ENCODE measurements at places on chromosomes 6 and 20.

GRCh38 chr6:3315841-3316240 is 57.1 kb downstream of the PSMG4 start:
- DNase-seq: no peak

DNA sequence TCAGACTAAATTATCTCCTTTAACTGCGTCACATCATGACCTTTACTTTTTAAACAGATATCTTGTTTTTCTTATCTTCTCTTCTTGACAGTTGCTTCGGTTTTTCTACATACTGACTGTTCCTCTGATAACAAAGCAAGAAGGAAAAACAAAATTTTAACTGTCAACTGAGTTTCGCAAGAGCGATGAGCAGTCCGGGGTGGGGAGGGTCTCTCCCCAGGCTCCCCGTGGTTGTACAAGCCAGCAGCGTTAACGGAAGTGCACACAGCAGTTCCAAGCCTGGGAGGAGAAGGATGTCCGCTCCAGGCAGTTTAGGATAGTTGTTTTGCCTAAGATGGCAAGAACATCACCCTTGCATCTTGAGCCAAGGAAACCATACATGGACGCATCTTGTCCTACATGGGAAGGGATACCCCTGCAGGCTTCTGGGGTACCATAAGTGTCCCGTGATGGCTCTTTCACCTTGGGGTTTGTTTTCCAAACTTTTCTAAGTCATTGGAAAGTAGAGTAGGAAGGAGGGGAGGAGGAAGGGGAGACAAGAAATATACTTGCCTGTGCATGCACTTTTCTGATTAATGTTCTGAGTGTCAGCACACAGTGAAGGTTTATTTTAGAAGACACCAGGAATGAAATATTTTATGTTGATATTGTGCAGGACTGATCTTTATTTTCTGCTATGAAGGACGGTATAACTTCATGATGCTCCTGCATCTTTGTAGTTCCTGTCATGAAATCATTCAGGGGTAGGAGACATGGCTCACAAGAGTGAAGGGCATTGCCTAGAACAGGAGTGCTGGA is 20.8 kb downstream of the SLC24A3 start:
- no peak for DNase-seq

DNA sequence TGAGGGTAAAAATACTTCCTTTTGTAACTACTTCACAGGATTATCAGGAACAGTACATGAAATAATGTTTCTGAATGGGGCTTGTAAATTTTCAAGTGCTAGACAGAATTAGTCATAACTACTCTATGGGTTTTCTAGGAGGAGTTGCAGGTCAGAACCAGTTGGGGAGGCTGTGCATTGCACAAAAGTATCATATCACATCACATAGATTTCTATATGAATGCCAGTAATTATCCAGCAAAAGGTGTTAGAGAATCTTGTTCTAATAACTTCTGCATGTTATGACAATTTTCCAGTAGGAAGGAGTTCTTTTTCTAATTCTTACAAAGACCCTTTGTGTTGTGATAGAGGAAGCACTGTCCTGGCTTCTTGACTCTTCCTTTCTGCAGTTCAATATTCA is 551.6 kb downstream of the COL12A1 start:
- DNase-seq: no peak

- DNase-seq: peak; percentile 73
These were observed 29.9 kb upstream of the AGPAT4 start for GRCh38 chr6:161303628-161304340.

GRCh38 chr20:48858075-48858790 is 30.4 kb upstream of the PREX1 start:
- no peak for DNase-seq

- DNase-seq: no peak
These were observed 5.4 kb upstream of the SIRPB1 start for GRCh38 chr20:1625083-1625690.

DNA sequence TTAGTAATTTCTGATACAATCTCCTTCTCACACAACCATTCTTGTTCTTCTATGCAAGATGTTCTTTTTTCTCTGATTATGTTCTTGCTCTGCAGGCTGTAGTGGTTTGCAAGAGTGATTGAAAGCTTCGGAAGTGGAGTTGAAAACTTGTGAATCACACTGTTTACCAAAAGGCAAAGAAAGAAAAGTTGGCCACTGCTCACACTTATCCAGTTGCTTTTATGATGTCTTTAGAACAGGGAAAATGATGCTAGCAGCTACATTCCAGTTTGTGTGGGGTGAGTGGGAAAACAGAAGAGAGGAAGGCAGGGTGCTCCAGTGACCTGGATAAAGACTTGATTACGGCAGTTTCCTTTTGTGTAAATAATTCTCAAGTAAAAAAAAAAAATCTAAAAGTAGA is 583.3 kb downstream of the TENT5A start:
- no peak for DNase-seq

GRCh38 chr20:54510541-54511129 is 35.2 kb downstream of the DOK5 start:
- DNase-seq: no peak

- no peak for DNase-seq
These were observed 50.4 kb downstream of the JARID2 start for GRCh38 chr6:15296249-15296648.

DNA sequence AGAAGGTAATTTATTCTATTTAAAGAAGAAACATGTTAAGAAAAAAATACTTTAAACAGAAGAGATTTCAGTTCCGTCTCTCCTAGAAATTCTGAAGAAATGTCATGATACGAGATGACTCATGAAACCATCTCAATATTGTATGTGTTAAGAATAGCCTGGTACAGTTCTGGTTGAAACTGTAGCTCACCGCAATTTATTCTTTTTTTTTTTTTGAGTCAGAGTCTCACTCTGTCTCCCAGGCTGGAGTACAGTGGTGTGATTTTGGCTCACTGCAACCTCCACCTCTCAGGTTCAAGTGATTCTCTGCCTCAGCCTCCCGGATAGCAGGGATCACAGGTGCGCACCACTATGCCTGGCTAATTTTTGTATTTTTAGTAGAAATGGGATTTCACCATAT is 103.3 kb downstream of the ARHGAP18 start:
- DNase-seq: no peak

- DNase-seq: peak; percentile 72
These were observed 41.6 kb downstream of the C6orf15 start for GRCh38 chr6:31070711-31071197.

DNA sequence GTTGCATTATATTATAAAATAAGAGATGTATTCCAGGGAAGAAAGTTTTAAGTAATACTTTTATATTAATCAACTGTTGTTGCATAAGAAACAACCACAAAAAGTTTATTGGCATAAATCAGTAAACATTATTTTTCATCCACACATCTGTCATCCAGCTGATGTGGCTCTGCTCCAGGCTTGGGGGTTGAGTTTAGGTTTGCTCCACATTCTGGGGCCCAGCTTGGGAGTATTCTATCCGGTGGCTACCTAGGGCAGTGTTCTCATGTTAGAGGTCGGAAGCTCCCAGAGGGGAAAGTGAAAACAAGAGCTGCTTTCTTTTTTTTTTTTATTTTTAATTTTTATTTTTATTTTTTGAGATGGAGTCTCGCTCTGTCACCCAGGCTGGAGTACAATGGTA is 728.4 kb upstream of the FLRT3 start:
- DNase-seq: no peak

GRCh38 chr6:45704056-45704800 is 311.4 kb downstream of the CLIC5 start:
- no peak for DNase-seq

GRCh38 chr6:113971741-113972140 is 793 bp upstream of the HDAC2 start:
- no peak for DNase-seq

DNA sequence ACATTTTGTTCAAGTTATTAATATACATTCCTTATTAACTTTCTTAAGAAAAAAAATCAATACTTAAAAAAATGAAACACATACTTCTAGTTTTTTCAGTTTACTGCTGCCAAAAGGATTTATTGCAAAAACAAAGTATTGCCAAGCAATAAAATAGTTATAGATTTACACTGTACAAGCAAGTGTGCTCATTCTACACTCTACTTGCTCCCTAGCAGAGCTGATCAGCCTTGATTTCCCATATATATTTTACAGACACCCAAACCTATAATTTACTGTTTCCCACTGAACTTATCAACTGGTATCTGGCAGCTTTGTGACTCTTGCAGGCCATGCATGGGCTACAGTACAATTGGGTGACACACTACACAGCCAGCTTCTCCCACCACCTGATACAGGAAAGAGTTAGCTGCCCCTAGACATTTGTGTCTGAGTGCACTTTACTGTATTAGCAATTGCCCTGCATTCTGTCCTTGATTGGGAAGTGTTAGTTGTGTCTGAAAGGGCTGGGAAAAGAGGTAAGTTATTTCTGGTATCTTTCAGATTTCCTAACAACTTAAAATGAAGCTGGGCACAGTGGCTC is 156.0 kb upstream of the BEND3 start:
- DNase-seq: no peak

DNA sequence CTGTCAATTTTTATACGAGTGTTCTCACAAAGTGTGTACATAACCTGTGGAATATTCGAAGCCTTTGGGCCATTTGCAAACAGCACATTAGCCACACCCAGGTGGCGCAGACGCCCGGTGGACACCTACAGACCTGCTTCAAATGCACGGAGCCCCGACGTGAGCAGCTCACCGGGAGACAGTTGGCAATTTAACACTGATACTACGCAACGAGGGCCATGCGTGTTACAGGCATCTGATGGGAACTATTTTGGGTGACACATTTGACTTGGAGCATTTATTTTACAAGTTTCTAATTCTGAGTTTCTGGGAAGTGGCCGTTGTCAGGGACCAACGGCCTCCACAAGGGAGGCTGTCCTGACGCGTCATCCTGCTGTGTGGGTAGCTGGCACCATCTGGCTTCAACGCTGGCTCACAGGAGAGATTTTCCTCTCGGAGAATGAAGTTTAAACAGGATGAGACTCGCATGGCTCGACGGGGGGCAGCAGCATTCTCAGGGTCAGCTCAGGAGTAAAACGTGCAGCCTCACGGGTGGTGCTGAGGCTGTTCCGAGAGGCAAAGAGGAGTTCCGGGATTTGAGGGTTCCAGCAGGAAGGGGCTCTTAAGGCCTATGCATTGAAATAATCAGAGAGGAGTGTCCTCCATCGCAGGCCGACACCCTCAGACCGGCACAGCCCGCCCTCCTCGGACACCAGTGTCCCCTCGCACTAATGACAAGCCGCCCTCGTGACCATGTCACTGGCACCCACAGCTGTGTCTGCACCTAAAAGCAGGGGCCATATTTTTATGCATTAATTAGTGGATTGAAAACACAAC is 207.4 kb downstream of the DLL1 start:
- DNase-seq: no peak

DNA sequence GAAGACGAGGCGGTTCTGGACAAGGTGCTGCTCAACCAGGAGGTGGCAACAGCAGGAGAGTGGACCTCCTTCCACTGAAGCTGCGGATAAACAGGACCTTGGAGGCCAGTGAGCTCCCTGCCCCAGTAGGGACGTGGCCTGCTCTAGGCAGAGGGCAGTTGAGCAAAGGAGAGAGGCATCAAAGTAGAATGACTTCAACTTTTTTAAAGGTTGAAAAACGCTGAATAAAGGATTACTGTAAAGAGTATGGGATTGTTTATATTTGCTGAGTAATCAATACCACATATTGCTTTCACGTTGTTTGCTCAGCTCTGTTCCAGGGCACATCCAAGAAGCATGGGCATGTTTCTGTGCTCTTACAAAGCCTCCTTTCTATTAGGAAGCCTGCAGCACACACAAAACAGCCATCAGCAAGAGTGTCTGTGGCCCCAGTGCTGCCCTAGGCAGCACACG is 48.1 kb downstream of the ERMARD start:
- no peak for DNase-seq

DNA sequence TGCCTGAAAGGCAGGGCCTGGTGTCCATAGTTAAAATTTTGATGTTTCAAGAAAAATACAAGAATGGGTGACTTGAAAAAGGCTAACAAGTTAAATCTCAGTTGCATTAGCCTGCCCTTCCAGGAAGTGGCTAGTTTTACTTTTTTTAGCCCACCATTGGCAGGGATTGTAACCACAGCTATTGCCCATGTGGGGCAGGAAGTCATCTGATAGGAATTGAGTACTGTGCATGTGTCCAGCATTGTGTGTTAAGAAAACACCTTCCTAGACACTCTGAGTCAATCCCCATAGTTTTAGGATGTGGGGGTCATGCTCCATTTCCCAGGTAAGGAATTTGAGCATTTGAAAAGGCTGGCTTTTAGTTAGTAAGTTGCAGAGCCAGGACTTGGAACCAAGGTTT is 26.9 kb downstream of the LYRM2 start:
- DNase-seq: no peak

DNA sequence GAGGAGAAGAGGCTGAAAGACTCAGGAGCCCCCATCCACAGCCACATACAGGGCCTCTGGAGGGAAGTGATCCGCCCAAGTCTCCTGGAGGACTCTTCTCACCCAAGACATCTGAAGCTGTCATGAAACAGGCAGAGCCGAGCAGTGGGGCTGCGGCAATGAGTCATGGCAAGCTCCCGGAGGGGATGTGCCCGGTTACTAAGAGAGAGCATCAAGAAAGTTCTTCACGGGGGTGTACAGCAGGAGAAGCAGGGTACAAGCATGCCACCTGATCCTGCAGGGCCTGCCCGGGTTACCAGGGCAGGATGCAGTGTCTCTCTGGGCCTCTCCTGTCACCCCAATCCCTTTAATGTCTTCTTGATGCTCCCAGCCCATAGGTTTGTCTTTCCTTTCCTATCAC is 21.1 kb downstream of the TRIM26 start:
- no peak for DNase-seq

GRCh38 chr20:13778827-13779226 is 5.9 kb downstream of the ESF1 start:
- DNase-seq: no peak

- no peak for DNase-seq
These were observed 67.2 kb downstream of the SSR1 start for GRCh38 chr6:7245668-7246393.

GRCh38 chr20:492159-492558 is 29.8 kb upstream of the TBC1D20 start:
- no peak for DNase-seq

DNA sequence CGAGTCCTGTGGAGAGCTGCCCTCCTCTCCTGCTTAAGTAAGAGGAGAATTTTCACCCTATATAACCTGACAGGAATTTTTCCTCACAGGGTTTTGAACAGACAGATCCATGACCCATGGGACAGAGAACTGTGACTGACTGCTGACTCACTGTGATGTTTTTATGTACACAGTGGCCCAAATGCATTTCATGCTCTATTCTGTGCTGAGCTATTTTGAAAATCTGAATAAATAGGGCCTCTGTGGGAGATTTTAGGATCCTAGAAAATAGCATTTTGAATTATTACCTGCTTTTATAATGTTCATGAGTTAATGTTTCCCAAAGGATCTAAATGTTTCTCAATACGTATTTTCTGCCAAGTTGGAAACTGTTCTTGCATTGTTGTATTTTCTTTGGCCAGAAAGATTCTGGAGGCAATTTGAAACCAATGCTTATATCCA is 577.4 kb downstream of the HTR1B start:
- DNase-seq: peak; percentile 5

DNA sequence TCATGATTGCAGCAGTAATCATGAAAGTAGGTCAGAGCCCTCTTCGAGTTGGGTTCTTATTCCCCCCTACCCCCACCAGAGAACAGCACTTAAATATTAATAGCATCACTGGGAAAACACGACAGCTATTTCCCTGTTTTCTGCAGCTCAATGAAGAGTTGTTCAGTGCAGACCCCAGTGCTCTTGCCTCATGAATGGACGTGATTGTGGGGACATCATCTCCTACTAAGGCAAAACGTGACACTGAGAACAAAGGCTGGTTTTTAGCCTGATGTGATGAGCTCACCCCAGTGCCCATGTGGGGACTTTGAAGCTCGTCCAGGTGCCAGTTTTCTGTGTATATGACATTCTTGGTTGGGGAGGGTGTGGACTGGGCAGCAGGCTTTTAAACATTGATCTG is 105.9 kb downstream of the SLC35F1 start:
- DNase-seq: no peak

All from RWPE1 (cell line).